Kidney (tissue), 22 donors: ENCODE measurements at places on chromosomes 1 and 21.
A peak's percentile ranks its signal among the peaks of the same experiment; 100 is the strongest.

DNA sequence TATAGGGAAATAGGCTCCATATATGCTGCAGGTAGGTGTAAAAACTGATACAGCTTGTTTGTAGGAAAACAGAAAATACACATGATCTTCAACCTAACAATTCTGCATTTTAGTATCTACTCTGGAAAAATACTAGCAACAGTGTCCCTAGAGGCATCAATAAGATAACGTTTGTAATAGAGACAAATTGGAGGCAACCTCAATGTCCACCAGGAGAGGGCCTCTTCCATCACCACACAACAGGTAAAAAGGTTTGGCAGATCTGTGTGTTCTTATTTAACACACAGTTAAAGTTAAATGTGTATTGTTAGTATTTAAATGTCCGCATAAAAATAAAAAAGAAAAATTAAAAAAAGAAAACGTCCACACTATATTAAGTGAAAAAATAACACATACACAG lies 5.4 kb downstream of the EIF2D start:
- DNase-seq: no peak

DNA sequence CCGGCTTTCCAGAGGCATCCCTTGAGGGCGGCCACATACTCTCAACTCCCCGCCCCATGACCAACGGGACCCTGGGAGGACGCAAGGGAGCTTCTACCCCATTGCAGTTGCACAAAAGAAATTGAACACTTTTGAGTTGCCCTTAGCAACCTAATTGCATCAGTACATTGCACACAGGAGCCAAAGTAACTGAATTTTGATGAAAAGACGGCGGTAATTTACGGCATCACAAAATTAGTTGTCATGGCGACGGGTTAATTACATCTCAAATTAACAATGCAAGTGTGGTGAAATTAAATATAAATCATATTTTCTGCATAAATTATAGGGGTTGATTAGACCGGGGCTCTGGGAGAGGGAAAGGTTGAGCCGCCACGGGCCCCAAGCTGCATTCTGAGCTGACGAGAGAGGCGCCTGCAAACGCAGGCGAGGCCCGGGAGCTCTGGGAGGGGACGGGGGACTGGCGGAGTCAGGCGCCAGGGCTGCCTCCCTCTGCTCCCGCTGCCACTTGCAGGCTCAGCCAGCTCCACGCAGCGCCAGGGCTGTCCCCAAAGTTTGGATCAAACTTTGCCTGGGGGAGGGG lies 61.4 kb downstream of the CASZ1 start:
- no peak for DNase-seq

DNA sequence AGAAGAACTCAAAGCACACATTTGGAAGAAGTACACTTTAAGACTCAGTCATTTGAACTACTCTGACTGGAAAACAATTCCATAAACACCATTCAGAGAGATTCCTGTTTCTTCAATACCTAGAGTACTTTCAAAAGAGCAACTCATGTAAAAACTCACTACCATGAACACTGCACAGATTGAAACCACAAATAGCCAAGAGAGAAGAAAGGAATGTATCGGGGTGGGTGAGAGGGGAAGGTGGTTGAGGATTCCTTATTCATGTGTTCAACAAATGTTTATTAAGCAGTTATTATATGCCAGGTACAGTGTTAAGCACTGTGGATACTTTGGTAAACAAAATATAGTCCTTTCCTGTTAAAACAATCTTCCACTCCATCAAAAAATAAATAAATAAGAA lies 64.7 kb downstream of the NRIP1 start:
- no peak for DNase-seq

DNA sequence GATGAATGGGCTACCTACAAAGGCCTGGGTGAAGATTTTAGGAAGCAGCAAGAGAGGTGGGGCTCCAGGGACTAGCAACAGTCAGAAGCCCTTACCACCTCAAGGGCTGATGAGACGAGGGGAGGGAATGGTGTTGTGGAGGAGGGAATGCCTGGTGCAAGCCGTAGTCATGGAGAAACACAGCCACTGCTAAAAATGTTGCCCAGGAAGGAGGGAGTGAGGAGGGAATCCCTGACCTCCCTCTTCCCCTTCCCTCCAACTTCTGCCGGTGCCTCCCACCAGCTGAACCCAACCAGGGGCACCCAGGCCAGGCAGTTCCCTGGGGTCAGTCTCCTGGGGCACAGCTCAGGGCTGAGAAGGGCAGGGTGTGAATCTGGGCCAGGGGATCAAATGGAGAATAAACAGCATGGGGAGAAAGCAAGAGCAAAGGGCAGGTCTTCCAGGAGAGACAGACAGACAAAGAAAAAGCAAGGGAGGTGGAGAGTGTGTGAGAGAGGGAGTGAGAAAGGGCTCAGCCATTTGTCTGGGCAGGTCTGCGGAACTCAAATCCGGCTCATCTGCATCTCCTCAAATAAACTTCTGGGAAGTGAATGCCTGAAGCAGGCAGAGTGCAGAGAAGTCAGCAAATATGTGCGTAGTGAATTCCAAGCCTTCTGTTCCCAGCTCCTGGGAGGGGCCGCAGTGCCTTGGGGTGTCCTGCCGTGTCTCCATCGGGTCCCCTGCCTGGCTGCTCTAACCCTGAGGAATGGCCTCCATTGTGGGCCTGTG lies 27.1 kb upstream of the POU3F1 start:
- no peak for DNase-seq

DNA sequence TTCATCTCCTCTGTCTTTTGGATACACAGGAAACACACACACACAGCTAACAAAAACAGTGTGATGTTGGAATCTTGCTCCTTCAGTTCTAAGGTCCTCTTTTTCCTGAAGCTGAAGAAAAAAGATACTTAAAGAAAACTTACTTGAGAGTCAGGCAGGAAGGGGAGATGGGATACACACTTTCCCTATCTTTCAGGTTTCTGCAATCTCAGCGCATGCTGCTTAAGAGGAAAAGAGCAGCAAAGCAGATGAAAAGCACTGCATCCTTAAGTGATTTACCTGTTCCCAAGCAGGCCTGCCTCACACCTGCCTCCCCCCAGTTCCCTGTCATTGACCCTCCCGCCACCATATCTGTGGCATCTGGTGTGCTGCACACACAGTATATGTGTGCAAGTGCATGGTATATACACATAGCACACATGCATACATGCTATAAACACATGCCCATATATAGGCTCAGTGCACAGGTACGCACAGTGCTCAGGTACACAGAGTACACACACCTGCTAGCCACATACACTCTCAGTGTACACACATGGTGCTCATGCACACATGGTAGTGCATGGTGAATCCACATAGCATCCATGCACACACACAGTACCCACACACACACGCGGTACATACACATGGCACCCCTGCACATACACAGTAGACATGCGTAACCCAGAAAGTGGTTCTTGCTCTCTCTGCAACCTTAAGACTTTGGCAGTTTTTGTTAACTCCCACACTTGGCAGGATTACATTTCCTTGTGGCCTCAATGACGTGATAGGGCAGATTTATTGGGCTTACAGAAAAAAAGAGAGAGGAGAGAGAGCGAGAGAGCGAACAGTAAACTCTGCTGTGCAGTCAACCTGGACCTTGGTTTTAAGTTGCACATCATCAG lies 166.9 kb downstream of the TOMM20 start:
- peak; percentile 96 for DNase-seq
